ENCODE measurements at places on chromosomes 5 and 9.

DNA sequence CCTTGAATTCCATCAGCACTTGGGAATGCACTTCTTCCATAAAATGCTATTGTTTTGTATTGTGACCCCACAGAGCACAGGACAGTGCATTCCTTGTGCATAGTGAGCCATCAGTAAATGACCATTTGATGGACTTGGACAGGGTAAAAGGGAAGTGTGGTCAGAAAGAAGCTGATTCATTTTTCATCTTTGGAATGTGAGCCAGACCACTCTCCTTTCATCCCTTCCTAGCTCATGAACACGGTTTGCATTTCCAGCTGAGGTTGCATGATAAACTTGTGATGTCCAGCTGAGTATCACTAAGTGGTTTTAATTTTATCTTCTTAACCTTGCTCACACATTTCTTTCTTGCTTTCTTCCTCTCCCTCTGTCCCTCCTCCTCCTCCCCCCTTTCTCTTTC is 101.3 kb downstream of the NUDT12 start:
- peak; percentile 96 for ATAC-seq

DNA sequence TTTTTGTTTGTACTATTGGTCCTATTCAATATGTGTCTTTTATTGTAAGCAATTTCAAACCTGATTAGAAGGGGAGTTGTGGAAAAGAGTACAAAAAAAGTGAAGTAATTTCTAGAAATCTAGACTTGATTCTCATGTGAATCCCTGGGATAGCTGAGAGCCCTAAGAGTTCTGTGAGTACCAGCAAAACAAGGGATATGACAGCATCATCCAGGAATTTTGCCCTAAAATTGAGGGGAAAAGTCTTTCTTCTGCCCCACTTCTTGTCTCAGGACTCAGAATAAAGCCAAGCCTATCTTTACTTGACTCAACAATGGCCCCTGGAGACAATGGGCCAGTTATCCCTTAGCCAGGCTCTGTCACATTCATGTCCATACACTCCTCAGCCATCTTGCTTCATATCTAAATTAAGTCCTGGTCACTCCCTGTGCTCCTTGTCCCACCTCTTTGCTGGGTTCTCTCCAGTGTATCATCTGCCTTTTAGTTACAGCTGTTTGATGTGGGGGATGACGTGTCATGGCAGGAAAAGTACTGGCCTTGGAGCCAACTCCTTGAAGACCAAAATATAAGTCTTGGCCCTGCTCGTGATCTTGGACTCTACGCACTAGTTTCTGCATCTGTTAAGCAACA is 81.2 kb downstream of the ADAMTS12 start:
- ATAC-seq = no peak

DNA sequence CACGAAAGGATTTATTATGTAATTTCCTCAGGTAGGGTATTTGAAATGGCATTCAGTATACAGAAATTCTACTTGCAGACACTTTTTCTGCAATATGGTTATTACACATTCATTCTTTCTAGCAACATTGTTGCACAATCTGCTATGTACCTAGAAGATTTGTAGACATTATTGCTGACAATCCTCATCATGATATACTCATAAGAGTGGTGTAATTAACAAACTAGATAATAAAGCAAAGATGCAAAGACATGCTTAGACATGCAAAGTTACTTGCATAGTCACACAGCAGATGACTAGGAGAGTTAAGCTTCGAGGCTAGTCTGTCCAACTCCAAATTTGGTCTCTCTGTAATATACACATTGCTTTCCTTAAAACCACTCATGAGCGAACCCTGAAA is 317.1 kb downstream of the ASTN2 start:
- ATAC-seq = no peak

GRCh38 chr9:462121-462520 is 247.5 kb downstream of the DOCK8 start:
- ATAC-seq = no peak

DNA sequence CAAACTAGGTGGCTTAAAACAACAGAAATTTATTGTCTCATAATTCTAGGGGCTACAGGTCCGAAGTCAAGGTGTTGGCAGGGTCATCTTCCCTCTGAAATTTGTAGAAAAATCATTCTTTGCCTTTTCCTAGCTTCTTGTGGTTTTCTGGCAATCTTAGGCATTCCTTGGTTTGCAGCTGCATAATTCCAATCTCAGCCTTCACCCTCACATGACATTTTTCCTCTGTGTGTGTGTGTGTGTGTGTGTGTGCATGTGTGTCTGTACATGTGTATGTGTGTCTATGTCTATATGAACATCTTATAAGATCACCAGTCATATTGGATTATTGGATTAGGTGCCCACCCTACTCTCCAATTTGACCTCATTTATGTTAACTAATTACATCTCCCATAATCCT is 330.6 kb downstream of the CHSY3 start:
- no peak for ATAC-seq

DNA sequence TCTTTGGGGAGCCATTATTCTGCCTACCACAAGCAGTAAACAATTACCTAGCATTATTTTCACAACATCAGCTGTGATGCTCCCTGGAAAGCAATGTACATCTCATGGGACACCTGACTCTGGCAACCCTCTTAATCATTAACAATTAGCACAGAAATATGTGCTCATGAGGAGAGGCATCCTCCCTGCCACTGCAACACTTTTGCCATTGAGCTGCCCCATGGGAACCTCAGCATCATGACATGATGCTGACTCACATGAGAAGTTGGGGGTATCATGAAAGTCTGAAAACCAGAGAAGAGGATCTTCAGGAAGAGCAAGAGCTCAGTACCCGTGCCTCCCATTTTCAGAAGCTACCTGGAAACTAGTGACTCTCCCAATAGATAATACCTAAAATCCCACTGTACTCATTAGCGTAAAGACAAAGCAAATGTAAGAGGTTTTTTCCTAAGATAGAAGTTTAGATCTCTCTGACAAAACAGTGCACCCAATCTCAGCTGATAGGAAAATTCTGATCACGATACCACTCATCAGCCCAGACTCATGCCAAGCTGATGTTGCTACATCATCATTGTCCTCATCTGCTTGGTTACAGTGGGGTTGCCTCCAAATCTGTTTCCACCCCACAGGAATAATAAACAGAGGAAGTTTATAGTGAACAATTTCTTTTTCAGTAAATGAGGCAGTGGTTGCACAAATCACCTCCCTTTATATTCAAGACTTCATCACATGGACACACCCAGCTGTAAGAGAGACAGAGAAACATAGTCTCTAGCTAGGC is 244.5 kb downstream of the NR2F1-AS1 start:
- ATAC-seq = no peak

- peak; percentile 40 for ATAC-seq
Measured at GRCh38 chr5:31581498-31582099, 49.5 kb downstream of the C5orf22 start.

GRCh38 chr9:113985968-113986585 is 92.0 kb downstream of the AMBP start:
- peak; percentile 69 for ATAC-seq

GRCh38 chr5:54495027-54495426 is 22.5 kb upstream of the SNX18 start:
- no peak for ATAC-seq

DNA sequence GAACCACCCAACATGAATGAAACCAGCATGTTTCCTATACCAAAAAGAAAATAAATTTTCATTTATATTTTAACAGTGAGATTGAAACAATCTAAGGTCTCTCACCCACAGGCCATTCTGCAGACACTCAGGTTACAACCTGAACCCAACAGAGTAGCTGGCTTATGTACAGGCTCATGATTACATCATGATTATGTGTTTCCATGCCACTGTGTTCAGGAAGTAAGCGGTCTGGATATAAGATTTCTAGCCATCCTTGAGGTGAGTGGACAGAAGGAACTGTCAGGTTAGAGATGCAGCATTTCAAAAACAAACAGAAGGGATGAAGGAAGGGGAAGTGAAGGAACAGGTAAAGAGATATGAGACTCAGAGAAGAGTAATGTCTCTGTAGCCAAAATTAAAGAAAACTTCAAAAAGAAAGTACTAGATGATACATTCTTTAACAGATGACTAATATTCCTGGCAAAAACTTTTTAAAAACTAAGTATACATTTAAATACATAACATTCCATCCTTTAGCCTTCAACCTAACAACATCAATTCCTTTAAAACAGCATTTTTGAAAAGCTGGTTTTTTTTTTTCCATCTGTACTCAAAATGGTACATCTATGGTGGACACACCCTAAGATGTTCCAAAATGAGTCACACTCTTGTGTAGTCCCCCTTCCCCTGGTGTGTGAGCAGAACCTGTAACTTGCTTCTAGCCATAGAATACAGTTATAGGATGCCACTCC is 119.8 kb downstream of the LPAR1 start:
- ATAC-seq = peak; percentile 87

DNA sequence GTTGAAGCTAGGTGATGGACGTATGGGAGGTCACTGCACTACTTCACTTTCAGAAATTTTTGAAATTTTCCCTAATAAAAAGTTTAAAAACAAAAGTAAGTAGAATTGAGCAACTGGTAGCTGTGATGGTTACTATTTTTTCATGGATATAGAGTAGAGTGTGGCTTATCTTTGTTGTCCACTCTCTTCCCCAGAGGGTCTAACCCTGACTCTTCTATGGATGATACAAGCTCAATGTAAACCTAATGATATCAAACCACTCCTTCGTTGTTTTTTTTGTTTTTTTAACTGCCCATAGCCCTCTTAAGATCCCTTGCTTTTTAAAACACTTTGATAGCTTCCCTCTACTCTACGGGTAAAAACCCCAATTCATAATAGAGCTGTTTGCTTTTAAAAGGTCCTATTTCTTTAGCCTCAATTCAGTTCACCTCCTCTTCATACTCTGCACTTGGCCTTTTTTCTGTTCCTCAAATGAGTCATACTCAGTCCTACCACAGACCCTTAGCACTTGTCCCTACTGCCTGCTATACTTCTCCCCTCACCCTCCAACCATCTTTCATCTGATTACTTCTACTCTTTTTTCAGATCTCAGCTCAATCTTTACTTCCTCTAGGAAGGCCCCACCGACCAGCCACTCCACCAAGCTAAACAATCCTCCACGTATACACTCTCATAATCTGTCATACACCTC is 2.6 kb downstream of the HDAC3 start:
- ATAC-seq = no peak

- peak; percentile 81 for ATAC-seq
Measured at GRCh38 chr5:31383734-31384133, 148.2 kb downstream of the DROSHA start.

- no peak for ATAC-seq
Measured at GRCh38 chr5:2832394-2832793, 80.9 kb upstream of the IRX2 start.

DNA sequence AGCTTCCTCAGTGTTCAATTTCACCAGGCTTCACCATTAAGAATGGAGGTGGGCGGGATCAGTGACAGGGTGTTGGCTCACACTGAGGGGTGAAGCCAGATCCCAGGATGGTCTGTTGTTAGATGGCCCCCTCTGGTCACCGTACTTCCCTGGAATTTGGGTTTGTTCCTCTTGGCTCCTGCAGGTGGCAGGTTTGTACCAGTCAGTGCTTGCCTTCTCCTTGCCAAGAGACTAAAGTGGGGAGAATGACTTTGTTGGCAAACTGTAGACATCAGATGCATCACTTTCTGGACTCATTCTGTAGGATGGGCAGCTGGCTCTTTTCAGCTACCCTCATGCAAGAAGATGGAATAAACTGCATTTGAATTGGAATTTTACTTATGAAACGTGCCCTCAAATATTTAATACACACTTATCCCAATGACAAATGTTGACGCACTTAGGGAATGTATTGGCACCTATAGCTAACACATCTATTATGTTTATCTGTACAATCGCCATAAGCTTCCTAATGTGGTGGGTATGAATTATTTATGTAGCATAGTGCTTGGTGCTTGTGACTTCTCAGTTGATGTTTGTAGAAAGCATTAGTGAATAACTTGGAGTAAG is 31.4 kb upstream of the ANKRD55 start:
- ATAC-seq = peak; percentile 80

GRCh38 chr9:121667214-121667613 is 15.8 kb downstream of the DAB2IP start:
- ATAC-seq = no peak

GRCh38 chr5:110900829-110901228 is 162.0 kb downstream of the SLC25A46 start:
- peak; percentile 53 for ATAC-seq

DNA sequence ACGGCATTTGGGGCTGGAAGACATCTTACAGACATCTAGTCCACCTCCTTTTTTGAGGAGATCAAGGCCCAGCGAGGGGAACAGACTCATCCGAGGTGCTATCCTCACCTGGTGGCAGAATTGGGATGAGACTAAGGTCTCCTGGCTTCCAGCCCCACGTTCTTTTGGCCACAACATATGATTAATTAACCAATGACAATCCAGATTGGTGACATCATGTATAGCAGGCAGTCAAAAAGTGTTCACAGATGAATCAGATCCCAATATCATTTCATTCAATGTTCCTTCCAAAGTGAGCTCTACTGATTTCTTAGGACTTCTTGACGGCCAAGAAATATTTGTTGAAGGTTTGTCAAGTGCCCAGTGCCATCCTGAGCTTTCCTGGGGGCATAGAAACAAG is 3.9 kb downstream of the CFAP77 start:
- ATAC-seq = no peak

DNA sequence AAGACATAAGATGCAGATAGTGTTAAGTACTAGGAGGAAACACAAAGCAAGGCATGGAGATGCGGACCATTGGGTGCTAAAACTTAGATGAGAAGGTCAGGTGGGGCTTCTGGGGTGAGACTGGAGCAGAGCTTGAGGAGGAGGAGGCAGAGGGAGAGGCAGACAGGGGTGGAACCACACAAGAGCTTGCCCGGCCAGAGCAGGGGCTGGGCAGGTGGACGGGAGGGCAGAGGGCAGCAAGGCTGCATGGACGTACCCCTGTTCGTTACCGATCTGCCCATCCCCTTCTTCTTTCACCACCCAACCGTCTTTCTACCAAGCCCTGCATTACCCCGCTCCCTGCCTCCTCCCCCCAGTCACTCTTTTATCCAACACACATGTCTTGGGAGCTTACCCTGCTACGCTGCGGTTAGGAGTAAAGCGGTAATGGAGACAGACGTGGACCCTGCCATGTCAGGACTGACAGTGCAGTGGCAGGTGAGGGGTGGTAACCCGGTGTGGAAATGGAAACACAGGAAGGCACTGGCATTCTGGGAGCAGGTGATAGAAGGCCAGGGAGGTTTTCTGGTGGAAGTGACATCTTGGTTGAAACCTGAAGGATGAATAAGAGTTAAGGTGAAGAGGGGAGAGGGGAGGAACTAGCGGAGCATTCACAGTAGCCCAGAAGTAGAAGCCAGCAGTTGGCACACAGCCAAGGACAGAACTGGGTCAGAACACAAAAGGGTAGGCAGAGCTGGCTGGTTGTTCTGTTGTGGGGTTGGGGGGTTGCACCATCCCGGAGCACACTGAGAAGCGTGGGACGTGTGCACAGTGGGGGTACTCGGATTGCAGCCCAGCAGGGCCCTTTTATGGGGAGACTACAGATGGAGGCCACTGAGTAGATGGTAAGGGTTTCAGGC is 167.2 kb downstream of the CACNA1B start:
- ATAC-seq = no peak

- no peak for ATAC-seq
Measured at GRCh38 chr5:79687889-79688288, 1.7 kb upstream of the CMYA5 start.
